Kidney epithelial cell (primary cell): ENCODE measurements at places on chromosomes 3 and 15. TPM values are rescaled to one million over a fixed set of nuclear protein-coding genes. Genes with fewer than 3 reads are reported as not detected.

Gene NRG4
- total RNA-seq = not detected in 2 replicates

Gene CHRNA5
- 4.7 and 13.7 TPM in 2 replicates for total RNA-seq

Gene TBCCD1
- 10.3 and 16.1 TPM in 2 replicates for total RNA-seq

Gene FBXL22
- total RNA-seq = 0.21 and 0.27 TPM in 2 replicates

Gene TMC3
- not detected in 2 replicates for total RNA-seq

Gene NAA50
- 110 and 149 TPM in 2 replicates for total RNA-seq

Gene NSUN3
- total RNA-seq = 6.8 and 11.0 TPM in 2 replicates

Gene RTP3
- total RNA-seq = not detected in 2 replicates

Gene LDHAL6B
- total RNA-seq = not detected in 2 replicates

Gene SMARCC1
- 92.1 and 94.0 TPM in 2 replicates for total RNA-seq

Gene THBS1
- total RNA-seq = 67.3 and 84.0 TPM in 2 replicates

Gene CPEB1
- total RNA-seq = 3.8 and 5.5 TPM in 2 replicates

Gene RASSF1
- total RNA-seq = 16.6 and 19.9 TPM in 2 replicates

Gene FLNB
- total RNA-seq = 536 and 566 TPM in 2 replicates

Gene ANXA2
- 2,658 and 2,688 TPM in 2 replicates for total RNA-seq

Gene KNG1
- total RNA-seq = not detected in 2 replicates

Gene COL6A5
- total RNA-seq = not detected in 2 replicates

Gene CIB1
- 33.6 and 38.1 TPM in 2 replicates for total RNA-seq

Gene TUSC7
- total RNA-seq = not detected in 2 replicates

Gene PDZRN3
- total RNA-seq = 0.96 and 4.1 TPM in 2 replicates

Gene LRRC31
- total RNA-seq = not detected in 2 replicates

Gene OR4F6
- total RNA-seq = not detected in 2 replicates

Gene CHL1
- 0.27 and 0.33 TPM in 2 replicates for total RNA-seq

Gene PLS1
- total RNA-seq = 15.6 and 21.8 TPM in 2 replicates

Gene GOLGA8A
- total RNA-seq = 21.8 and 22.9 TPM in 2 replicates

Gene FAM81A
- 0.75 and 2.2 TPM in 2 replicates for total RNA-seq

Gene C2CD4B
- 0.13 and 1.2 TPM in 2 replicates for total RNA-seq

Gene FSIP1
- total RNA-seq = 0.62 and 0.71 TPM in 2 replicates

Gene BCHE
- 6.6 and 12.7 TPM in 2 replicates for total RNA-seq

Gene GLT8D1
- 40.9 and 45.9 TPM in 2 replicates for total RNA-seq

Gene CCDC54
- not detected in 2 replicates for total RNA-seq

Gene TMEM207
- total RNA-seq = not detected in 2 replicates

Gene VIPR1
- total RNA-seq = 1.3 and 3.7 TPM in 2 replicates

Gene AP2M1
- 282 and 297 TPM in 2 replicates for total RNA-seq

Gene RNU5B-1
- total RNA-seq = not detected in 2 replicates

Gene TUSC2
- total RNA-seq = 40.3 and 58.3 TPM in 2 replicates

Gene PEX11A
- total RNA-seq = 4.0 and 4.8 TPM in 2 replicates

Gene GXYLT2
- total RNA-seq = 7.4 and 9.3 TPM in 2 replicates

Gene PRICKLE2
- 10.8 and 13.7 TPM in 2 replicates for total RNA-seq

Gene SCAPER
- 6.4 and 20.8 TPM in 2 replicates for total RNA-seq

Gene TGM5
- not detected in 2 replicates for total RNA-seq

Gene ATP13A5
- not detected in 2 replicates for total RNA-seq

Gene PLCB2
- total RNA-seq = 0.68 and 1.5 TPM in 2 replicates

Gene PEX5L
- 0.04 and 0.07 TPM in 2 replicates for total RNA-seq

Gene GADL1
- not detected in 2 replicates for total RNA-seq

Gene GOLGA8Q
- total RNA-seq = 0.41 and 0.88 TPM in 2 replicates

Gene BNC1
- 21.3 and 25.4 TPM in 2 replicates for total RNA-seq

Gene SAMD7
- not detected in 2 replicates for total RNA-seq

Gene NR2F2
- total RNA-seq = 19.1 and 22.9 TPM in 2 replicates

Gene BFSP2
- 0.96 TPM in 1 of 2 replicates, not detected in the other for total RNA-seq

Gene PLD1
- 5.8 and 7.2 TPM in 2 replicates for total RNA-seq

Gene SLC38A3
- 0.13 and 0.48 TPM in 2 replicates for total RNA-seq

Gene WDR93
- total RNA-seq = 0.25 and 0.41 TPM in 2 replicates

Gene CIP2A
- 7.5 and 8.2 TPM in 2 replicates for total RNA-seq

Gene SRGAP3
- total RNA-seq = 2.7 and 4.9 TPM in 2 replicates

Gene FRMD5
- 9.9 and 12.5 TPM in 2 replicates for total RNA-seq

Gene FAH
- 21.1 and 26.9 TPM in 2 replicates for total RNA-seq

Gene LYZL4
- total RNA-seq = not detected in 2 replicates
